ENCODE measurements at places on chromosomes 5 and 9.

GRCh38 chr9:129863059-129863690 is 27.9 kb downstream of the USP20 start:
- DNase-seq = no peak

DNA sequence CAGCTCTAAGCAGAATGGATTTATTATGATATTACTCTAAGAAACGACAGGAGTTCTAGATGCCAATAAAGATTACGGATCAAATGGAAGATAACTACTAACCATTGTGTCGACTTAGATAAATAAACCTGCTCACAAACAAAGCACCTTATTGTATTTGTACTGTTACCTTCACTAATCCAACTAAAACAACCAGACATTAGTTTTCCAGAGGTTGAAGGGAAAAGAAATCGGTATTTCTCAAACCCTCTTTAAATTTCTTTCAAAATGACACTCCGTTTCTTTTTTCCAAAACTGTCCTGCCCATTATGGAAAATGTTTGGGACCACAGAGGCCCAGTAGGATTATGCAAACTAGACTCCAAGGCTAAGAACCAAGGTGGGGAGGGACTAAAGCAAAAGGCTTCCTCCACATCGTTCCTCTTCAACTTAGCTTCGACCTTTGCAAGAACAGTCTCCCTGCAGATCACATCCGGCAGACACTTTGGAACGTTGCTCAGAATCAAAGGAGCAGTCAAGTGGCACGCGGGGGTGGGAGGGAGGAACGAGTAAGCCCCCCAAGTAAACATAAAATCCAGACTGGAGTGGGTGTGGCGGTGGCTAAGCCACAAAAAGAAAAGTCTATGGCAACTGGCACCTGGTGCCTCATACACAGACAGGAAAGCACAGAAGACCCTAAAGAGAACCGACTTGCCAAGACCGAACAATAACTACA is 2.7 kb downstream of the MLLT3 start:
- no peak for DNase-seq

DNA sequence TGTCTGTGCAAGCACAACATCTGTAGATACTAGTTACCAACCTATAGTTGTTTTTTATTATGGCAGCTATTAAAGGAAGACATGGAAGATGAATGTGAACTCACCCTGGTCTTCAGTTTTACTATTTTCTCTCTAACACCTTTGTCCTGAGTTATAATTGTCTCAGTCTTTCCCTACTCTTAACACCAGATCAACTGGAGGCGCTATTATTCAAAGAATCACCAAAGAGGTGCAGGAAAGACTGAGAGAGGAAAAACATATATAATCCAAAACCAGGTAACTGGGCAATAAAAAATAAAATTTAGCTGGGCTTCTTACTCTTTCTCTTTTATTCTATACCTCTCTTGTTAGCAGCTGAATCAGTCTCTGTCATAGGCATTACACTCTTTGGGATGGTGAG is 134.2 kb upstream of the C6 start:
- no peak for DNase-seq

- no peak for DNase-seq
Measured at GRCh38 chr9:98808875-98809274, 1.4 kb downstream of the GALNT12 start.

DNA sequence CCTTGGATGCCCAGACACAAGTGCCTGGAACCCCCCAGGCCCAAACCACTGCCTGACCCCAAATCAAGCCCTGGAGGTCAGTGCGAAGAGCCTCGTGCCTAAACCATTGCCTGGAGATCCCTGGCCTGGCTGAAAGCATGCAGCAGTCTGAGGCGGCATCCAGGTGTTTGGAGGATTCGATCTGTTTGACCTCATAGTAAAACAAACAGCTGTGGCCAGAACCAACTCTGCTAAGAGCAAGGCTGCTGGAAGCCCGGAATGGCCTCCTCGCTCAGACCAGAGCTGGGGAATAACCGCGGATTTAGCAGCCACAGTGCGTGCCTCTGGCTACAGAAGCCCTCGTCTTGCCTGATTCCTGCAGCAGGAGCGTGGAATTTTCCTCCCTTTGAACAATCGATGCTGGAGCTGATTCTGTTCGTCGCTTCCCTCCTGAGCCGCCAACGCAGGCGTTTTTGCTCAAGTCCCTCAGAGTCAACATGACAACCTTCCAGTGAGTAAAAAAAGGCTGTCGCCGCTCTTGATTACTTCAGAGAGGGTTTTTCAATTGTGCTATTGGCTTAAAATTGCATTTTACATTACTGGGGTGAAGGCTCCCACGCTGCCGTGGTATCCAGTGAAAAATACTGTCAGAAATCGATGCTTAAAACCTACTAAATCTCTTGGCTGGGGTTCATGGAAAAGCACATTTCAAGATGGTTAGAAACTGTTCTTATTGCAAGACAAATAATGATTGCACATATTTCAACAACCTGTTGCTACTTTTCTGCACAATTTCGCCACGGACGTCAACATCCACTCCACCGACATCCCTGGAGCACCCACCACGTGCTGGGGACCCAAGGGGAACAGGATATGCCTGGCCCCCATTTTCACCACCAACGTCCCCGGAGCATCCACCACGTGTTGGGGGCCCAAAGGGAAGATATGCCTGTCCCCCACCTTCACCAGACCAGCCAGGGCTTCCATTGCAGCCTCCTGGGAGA is 190.0 kb downstream of the OLFM1 start:
- DNase-seq = no peak

DNA sequence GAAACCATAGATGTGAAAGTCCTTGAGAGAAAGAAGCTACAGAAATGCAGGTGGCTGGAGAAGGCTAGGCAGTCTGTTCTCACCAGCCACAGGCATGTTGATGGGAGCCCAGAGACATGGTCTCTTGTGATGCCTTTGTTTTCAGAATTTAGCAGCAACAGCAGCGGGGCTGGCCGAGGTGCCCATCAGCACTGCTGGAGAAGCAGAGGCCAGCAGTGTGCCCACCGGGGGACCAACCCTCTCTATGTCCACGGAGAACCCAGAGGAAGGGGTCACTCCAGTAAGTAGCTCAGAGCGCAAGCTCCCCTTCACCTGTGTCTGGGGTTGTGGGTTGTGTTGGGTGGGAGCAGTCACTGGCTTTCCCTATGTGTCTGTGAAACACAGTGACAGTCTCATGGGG is 59.6 kb downstream of the COL15A1 start:
- no peak for DNase-seq
